Stimulated activated CD8-positive, alpha-beta memory T cell treated with anti-CD3 and anti-CD28 coated beads, Interleukin-15, amount 100 ng/mL, for 48 hours (primary cell): ENCODE measurements at places on chromosomes 2 and 18.

DNA sequence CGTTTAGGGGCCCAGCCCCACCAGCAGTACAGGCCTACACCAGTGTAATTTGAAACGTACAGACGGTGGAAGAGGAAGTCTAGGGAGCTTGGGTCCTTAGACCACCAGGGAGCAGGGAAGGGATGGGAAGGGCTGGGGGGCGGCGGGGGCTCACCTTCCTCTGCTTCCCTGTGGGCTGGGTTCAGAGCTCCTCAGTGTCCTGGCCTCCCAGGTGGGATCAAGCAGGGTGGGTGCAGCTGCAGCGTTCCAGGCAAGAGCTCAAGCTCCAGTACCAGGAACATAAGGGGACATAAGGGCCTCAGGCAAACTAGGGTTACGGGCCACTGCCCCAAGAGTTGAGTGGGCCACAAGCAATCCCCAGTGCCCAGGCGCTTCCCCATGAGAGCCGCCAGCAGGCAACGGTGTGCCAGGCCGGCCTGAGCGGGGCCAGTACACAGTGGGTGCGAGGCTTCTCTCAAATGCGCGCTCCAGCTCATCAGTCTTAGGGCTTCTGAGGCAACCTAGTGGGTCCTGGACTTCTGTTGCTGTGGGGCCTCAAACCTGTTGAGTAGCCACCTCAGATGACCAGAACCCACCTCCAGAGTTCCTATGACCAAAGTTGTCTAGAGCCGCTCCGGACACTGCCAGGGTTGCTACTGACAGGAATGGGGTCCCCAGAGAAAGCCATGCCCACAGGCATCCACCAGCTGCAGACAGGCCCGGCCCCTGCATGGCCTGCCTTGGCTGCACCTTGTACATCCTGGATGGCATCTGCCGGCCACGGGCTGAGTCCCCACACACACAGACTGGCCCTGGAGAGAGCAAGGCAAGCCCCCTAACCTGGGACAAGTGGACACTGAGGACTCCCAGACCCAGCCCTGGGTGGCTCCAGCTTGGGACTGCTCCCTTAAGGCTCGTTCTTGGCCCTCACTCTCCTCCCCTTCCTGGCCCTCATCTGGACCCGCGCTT lies 5.2 kb downstream of the ANKRD23 start:
- no peak for DNase-seq

DNA sequence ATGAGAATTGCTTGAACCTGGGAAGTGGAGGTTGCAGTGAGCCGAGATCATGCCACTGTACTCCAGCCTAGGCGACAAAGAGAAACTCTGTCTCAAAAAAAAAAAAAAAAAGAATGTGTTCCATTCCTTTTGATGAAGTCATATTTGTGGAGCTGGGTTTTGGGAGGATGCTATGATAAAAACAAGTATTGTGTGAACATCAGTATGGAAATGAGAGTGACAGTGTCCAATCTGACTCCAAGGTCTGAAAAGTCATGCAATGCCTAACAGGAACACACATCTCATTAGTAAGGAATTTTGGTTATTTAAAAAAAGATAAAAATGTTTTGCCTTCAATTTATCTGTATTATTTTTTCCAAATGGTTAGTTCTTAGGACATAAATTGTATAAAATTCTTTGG lies 11.8 kb downstream of the GCFC2 start:
- no peak for DNase-seq

DNA sequence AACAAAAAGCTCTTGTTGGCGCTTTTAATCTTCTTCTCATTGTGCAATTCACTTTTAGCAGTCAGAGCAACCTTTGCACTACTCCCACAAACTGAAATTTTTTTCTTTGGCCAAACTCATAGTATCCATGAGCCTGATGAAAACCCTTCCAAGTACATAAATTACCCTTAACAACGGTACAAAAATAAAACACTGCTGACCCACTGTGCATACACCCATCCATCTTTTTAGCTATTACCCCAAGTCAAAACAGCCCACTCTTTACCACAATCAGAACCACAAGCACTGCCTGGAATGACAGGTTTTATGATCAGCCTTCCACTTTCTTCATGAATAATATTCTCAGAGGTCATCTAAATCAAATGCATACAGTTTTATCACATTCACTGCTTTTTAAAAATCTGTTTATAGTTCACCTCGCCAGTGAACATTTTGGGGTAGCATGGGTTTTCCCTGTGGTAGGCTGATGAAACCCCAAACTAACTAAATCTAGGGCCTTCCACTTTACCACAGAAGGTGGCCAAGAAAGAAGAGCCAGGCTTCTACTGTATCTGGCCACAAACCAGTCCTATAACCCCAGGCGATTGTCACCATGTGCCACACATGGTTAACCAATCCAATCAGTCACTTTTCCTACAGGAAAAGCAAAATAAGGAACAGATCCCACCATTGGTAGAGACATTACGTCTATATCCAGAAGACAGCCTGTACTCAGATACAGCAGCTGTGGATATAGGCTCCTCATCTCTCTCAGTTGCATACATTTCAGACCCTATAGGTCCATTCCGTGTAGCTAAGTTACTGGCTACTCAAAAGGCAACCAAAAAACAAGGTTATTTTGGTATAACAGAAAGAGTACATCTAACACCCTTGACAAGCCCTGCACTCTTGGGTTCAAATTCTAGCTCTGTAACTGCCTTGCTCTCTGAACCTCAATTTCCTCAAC lies 171.3 kb downstream of the THADA start:
- no peak for DNase-seq

DNA sequence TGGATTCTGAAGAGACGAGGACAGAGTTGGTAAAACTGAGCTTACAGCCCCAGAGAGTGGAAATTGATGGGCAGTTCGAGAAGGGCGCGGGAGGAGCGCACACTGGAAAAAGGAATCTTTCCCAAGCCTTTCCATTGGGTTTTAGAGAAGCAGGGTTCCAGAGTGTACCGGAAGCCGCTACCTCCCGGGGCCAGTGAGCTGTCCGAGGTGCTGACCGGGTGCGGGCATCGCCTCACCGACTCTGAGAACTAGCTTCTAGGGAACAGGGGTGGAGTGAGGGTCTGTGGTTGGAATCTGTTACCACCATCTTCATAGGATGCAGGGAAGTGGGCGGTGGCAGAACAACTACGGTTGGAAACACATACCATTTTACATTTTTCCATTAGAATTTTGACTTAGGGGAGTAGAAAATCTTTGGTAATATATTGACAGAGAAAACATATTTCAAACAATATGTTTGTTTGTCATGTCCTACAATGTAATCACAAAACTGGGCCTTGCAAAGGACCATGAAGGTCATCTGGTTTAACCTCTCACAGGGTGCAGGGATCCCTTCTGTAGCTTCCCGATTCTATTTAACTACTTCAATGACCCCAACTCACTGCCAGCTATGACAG lies 724 bp downstream of the NMS start:
- DNase-seq: no peak

DNA sequence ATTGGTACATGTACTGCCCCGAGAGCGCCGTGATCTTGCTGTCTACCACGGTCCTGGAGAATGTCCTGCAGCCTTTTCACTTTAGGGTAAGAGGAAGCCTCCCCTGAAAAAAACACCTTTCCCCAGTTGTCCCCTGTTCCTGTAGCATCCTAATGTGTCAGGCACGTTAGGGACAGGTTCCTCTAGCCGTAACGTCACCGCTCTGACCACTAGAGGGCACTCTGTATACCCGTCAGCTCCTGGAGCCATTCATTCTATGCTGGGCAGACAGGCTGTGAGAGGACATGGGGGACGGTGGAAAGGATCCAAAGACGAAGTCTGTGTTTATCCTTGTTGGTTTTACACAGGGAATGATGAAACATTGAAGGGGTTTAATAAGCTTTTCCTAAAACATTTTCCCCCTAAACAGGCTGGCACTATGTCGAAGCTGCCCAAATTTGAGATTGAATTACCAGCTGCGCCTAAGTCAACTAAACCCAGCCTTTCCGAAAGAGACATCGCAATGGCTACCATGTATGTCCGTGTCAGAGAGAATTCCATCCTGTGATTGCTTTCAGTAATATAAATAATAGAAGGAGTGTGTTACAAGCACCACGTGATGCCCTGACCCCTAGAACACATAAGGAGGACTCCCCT lies 12.7 kb downstream of the RMC1 start:
- peak; percentile 49 for DNase-seq

GRCh38 chr2:184339966-184340365 lies 258.4 kb upstream of the ZNF804A start:
- DNase-seq: no peak

DNA sequence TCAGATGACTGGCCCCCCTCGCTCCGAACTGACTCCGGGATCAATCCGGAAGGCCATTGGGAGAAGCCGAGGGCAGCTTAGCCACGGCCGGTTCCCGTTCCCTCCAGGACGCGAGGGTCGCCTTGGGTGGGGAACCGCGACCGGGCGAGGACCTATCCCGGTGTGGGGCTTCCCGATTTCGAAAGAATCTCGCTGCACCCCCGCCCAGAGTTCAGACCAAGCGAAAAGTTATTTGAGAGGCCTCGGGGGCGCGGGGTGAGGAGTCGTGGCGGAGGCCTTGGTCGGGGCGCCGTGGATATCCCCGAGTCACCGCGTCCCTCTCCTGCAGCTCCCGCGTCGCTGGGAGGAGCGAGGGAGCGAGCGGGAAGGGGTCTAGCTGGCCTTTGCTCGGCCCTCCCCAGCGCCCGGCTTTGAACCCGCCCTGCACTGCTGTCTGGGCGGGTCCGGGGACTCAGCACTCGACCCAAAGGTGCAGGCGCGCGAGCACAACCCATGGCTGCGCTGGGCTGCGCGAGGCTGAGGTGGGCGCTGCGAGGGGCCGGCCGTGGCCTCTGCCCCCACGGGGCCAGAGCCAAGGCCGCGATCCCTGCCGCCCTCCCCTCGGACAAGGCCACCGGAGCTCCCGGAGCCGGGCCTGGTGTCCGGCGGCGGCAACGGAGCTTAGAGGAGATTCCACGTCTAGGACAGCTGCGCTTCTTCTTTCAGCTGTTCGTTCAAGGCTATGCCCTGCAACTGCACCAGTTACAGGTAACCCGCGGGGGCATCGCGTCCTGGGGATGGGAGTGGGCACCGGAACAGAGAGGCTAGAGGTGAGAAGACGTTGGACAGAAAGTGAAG lies at the start of gene CYP27A1:
Gene CYP27A1 (plus strand): TSS at position 457 of the 837 bp plus-strand sequence. CDS start 36 bp downstream, at position 493.
- DNase-seq: no peak

DNA sequence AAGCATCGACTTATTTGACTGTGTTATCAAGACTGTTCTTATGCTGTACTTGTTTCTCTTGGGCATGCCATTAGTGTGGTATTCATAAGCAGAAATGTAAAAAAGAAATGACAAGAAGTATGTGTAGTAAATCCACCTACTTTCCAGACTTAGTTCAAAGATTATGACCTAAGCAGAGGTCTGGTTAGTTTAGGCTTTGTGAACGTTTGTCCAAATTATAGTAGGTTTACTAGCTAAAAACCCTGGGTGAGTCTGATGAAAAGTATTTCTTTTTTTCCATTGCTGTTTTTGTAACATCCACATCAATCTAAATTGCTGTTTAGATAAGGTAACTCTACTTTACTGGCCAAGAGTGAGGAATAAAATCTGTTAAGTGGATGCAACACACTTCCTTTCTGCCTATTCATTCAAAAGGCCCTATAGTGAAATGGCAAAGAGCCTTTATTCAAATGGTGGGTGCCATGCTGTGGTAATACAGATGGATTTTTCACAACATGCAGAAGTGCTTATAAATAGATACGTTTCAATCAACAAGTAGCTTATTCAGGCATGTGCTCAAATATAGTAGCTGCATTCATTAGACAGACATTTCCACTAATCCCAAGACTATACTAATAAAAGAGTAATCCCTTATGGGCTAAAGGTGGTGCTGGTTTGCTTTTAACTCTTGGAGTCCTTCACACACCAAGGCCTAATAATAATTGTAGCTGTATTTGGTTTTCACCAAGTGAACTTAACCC lies 122.5 kb upstream of the LTBP1 start:
- DNase-seq: no peak

DNA sequence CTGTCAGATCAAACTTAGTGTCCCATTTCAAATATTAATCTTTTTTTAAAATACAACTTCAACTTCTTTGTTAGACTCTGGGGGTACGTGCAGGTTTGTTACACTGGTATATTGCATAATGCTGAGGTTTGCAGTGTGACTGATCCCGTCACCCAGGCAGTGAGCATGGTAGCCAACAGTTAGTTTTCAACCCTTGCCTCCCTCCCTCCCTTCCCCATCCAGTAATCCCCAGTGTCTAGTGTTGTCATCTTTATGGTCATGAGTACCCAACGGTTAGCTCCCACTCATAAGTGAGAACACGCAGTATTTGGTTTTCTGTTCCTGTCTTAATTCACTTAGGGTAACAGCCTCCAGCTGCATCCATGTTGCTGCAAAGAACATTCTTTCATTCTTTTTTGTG lies 23.9 kb downstream of the NOL10 start:
- no peak for DNase-seq

DNA sequence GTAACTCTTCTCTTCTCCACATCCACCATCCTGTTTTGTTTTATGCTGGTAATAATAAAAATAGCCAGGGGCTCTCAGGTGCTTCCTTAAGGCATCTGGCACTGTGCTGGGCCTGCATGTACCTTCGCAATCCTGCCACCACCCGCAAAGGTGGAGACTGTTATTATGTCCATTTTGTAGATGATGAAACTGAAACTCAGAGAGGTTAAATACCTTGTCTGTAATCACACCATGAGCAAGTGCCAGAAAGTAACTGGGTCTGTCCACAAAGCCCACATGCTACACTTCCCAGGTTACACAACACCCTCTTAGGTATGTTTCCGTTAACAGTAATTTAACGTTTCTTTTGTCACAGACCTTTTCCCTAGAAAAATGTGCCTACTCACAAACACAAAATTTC lies 27.0 kb downstream of the NRP2 start:
- no peak for DNase-seq

- DNase-seq: no peak
Measured at GRCh38 chr2:198710562-198710961, 747.2 kb downstream of the SATB2 start.

DNA sequence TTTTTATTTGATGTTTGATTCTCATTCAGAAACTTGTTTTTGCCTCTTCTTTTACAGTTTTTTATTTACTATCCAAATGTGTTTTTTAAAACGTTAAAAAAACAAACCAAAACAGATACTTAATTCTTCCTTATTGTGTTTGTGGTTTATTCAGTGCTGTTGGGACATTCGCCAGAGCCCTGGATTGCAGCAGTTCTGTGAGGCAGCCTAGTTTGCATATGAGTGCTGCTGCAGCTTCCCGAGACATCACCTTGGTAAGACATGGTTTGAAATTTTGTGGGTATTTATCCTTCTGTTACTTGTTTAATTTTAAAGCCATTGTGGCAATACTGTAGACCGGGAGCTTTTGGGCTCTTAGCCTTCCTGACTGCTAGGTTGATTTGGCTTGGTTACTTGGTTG lies 91.2 kb downstream of the MTA3 start:
- DNase-seq: no peak

DNA sequence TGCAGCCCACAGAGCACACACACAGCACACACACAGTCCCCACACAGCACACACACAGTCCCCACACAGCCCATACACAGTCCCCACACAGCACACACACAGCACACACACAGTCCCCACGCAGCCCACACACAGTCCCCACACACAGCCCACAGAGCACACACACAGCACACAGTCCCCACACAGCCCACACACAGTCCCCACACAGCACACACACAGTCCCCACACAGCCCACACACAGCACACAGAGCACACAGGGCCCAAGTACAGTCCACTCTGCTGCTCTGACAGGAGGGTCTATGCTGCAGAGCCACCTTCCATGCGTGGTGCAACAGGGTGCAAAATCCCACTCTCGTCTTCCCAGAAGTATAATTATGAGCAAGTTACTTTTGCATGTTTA lies 240.5 kb upstream of the SALL3 start:
- no peak for DNase-seq
